T-helper 9 cell (primary cell): ENCODE measurements at places on chromosomes 2 and 18.

GRCh38 chr2:102069311-102069974 is 73.1 kb upstream of the IL1R1 start:
- no peak for DNase-seq

GRCh38 chr2:2914252-2914651 is 463.4 kb downstream of the EIPR1 start:
- no peak for DNase-seq

GRCh38 chr18:24514439-24514838 is 54.0 kb downstream of the HRH4 start:
- DNase-seq, result no peak

- DNase-seq, result no peak
Observed at GRCh38 chr18:24704946-24705630, 244.7 kb downstream of the HRH4 start.

GRCh38 chr2:199659207-199659606 is 191.8 kb downstream of the FTCDNL1 start:
- no peak for DNase-seq

- no peak for DNase-seq
Observed at GRCh38 chr2:177262092-177262491, 2.4 kb downstream of the NFE2L2 start.

DNA sequence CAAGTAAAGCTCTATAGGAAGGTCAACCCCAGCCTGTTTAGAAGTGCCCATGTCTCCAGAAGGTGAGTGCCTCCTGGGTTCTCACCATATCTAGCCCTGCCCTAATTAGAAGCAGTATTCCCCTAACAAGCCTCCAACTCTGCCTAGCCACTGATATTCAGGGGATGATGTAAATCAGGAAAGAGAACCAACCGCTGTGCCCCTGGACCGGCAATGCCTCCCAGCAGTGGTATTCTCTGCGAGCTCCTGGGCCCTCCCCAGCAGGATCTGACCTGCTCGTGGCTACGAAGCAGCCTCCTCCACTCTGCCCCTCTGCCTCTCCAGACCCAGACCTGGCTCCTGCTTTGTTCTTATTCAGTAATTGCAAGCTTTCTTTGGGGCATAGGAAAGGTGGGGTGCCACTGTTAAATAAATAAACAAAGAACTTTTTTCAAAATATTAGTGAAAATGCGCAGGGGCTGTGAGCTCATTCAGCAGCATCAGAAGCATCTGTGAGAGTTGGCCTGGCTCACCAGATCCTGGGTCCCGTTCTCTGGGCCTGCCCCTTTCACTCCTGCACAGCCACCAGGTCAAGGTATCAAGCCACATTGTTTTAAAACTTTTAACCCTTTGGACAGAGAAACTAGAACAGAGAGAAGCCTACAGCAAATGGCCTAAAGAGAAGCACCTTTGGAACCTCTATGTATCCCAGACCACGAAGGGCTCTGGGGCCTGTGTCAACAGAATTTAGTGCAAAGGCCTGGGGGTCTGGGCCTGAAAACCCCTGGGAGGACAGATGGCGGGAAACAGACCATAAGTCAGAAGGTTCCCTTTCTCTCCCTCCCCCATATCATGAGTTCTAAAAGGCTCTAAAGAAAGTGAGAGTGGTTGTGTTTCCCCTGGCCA is 11.9 kb downstream of the MREG start:
- no peak for DNase-seq

DNA sequence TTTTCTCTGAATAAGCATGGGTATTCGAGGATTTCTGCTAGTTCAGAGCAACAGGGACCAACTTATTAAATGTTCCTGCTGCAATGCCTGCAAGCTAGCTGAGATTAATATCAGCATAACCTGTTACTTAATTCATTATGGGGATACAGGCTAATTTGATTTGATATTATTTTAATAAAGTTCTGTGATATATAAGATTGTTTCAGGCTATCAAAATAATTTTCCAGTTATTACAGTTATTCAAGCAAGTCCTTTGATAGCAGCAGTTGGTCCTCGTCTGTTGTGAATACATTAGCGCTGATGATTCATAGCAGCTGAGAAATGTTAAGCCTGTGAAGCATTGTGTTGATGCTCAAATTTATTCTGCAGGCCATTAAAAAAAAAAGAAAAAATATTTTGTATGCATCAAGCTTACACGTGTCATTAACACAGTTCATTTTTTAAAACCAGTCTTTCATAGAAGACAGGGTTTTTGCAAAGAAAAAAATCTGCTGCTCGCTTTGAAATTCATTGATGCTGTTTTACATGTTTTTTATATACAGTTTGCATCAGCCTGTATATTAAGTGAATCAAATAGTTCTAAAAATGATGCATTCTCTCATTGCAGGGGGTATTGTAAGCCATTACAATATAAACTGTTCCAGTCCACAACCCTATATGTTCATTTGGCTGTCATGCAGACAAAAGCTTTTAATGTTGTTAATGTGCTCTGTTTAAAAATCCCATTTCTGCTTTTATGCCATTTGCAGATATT is 482.5 kb downstream of the BCL11A start:
- DNase-seq, result no peak

- no peak for DNase-seq
Observed at GRCh38 chr18:26549263-26550094, 1.1 kb upstream of the KCTD1 start.

GRCh38 chr18:27366665-27367064 is 181.6 kb upstream of the CHST9 start:
- DNase-seq, result no peak

- DNase-seq, result no peak
Observed at GRCh38 chr2:16018277-16019059, 78.1 kb downstream of the MYCN start.

DNA sequence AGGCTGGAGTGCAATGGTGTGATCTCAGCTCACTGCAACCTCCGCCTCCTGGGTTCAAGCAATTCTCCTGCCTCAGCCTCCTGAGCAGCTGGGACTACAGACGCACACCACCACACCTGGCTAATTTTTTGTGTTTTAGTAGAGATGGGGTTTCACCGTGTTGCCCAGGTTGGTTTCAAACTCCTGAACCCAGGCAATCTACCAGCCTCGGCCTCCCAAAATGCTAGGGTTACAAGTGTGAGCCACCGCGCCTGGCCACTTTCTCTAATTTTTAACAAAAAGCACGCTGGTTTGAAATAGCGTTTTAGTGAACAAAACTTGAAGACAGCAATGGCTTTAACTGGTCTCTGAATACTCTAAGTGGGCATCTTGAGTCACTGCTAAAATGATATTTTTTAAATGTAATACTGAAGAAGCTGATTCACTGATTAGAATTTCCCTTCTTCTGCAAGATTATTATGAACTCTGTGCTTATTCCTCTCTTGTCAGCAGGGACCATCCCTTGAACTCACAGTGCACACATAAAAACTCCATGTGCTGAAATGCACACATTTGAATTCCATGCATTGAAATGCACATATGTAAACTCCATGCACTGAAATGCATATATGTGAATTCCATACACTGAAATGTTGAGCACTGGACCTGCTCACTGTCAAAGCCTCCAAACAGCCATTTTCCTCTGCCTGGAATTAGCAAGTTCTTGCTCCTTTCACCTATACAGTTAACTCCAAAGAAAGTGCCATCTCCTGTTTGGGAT is 1411.5 kb upstream of the ACVR2A start:
- no peak for DNase-seq

- no peak for DNase-seq
Observed at GRCh38 chr2:125526093-125526492, 1129.9 kb upstream of the GYPC start.

- DNase-seq, result no peak
Observed at GRCh38 chr18:62073461-62074281, 113.2 kb downstream of the PIGN start.

- no peak for DNase-seq
Observed at GRCh38 chr2:68791914-68792313, 57.3 kb downstream of the ARHGAP25 start.

DNA sequence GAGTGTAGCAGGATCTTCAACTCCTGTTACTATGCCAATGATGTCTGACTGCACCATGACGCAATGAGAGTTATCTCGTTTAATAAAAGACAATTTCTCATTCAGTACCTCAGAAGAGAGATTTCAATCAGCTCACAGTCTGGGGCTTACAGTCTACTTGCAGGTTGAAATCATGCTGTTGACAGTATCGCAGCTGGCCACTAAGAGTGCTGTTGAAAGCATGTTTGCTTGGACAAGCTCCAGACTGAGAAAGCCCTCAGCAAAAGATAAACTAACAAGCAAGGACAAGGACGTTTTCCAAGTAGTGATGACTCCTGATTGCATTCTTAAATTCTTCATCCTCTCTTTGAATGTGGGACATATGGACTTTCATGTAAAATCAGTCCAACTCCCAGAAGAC is 145.2 kb upstream of the SYT4 start:
- no peak for DNase-seq

DNA sequence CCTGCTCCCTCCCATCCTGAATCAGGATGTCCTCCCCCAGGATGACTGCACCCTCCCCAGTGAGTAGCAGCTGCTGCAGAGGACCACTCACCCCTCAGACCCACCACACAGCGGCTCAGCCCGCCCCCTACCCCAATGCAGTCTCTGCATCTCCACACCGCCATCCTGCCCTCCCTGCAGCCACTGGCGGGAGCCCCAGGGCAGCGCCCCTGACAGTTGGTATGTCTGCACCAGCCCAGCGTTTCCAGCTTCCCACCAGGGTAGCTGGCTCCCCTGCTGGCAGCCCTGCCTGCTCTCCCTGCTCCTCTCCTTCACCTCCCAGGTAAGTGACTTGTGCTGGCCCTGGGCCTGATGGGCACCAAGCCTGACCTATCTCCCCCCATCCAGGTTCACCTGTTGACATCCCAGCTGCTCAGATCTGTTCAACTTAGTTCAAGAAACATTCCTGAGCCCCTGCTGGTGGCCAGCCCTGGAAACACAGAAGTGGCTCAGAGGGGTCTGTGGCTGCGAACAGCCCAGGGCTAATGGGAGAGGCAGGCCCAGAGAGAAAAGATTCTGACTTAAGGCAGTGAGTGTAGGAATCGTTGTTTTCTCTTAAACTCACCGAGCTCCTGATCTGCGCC is 117.7 kb upstream of the RAB6C start:
- DNase-seq, result no peak

- DNase-seq, result no peak
Observed at GRCh38 chr2:179898873-179899272, 37.5 kb upstream of the ZNF385B start.

GRCh38 chr2:25322312-25322711 is 19.4 kb downstream of the DNMT3A start:
- DNase-seq, result no peak

GRCh38 chr18:31884020-31884419 is 58.9 kb downstream of the TRAPPC8 start:
- no peak for DNase-seq

GRCh38 chr18:36454245-36454644 is 156.7 kb downstream of the FHOD3 start:
- no peak for DNase-seq

DNA sequence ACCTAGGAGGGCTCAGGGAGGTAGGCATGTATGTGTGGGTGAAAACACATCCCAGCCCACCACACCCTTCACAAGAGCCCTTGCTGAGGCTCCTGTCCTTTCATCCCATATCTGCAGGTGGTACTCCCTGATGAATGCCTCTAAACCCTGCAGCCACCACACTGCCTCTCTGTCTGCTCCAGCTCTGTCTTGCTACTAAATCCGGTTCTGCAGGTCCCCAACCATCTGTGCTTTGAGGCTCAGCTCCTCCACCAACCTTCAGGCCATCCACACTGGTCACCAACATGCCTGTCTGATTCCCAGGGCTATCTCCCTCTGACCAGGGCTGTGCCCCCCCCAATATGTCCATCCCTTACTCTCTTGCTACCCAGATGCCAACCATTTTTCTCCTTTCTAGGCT is 92.7 kb downstream of the BIN1 start:
- DNase-seq, result no peak

- no peak for DNase-seq
Observed at GRCh38 chr2:230758566-230759480, 46.2 kb downstream of the CAB39 start.

DNA sequence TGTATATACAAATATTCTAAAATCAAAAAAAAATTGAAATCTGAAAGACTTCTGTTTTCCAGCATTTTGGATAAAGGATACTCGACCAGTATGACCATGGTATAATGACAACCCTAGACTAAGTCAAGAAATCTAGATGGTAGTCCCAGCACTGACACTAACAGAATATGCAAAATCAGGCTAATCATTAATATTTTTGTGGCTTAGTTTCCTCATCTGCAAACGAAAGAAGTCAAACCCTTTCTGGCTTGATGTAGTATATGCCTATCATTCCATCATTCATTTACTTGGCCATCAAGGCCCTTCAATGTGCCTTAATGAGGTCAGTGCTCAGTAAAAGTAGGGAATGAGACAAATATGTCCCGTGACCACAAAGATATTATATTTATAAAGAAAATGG is 83.5 kb downstream of the NCKAP5 start:
- no peak for DNase-seq

- DNase-seq, result no peak
Observed at GRCh38 chr2:219430633-219431615, 3.7 kb upstream of the SPEG start.

GRCh38 chr18:13279181-13280069 is 60.9 kb downstream of the LDLRAD4 start:
- no peak for DNase-seq

DNA sequence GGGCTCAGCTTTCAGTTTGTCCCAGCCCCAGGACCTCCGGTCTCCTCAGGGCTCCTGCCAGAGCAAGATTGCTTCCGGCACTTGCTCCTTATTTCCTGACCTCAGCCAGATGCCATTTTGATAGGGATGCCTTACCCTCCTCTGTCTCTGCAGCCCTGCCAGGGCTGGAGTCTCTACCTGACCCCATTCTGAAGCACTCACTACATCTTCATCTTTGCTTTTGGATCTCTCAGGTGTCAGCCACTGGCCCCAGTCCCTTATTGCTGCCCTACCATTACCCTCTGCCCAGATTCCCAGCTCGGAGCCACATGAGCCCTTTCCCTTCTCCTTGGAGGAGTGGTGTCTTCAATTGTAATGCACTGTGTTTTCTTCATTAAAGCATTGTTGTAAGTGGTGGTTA is 17.1 kb downstream of the OSBPL6 start:
- no peak for DNase-seq

DNA sequence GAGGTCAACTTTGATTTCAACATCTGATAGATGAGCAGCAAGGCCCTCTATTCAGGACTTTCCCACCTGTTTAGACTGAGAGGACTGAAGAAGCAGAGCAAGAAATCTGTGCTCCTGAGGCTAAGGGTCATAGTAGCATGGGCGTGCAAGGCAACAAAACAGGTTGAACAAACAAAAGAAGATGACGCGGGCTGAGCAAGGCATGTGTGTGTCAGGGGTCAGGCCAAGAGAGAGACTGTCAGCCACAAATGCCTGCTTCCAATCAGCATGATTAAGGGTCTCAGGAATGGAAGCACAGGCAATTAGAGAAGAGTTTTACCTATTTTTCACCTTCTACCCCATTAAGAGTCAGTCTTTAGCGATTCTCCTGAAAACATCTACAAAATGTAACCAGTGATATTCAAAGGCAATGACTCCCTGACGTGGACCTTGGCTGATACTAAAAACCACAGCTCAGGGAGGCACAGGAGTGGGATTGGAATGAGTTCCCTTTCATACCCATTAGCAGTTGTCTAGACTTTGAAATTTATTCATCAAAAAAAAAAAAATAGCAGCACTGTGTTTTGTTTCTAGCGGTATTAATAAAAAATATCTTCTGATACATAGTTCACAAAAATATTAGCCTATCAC is 81.9 kb downstream of the DYNAP start:
- no peak for DNase-seq
